Activated effector memory CD4-positive, alpha-beta T cell treated with anti-CD3 and anti-CD28 coated beads, Interleukin-2, amount 50 U/mL, for 16 hours (primary cell): ENCODE measurements at places on chromosomes 4 and X.

DNA sequence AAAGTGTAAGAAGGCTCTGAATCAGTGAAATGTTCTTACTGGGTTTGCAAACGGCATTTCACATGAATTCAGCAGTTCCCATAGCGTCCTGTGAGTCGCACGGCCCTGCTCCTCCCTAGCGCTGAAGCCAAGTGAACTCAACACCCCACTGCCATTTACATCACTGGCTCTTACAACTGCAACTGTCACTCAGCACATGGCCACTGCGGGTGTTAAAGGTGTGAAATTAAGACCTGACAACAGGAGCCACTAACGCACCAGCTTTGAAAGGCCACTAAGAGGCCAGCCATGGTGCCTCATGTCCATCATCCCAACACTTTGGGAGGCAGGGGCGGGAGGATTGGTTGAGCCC lies 31.7 kb downstream of the RNF212 start:
- DNase-seq = no peak

- no peak for DNase-seq
Measured at GRCh38 chr4:59518005-59518823, 1681.9 kb upstream of the ADGRL3 start.

- no peak for DNase-seq
Measured at GRCh38 chr4:166531703-166532102, 658.7 kb downstream of the TLL1 start.

- DNase-seq = no peak
Measured at GRCh38 chr4:178481564-178481963, 1039.3 kb upstream of the AGA start.

- DNase-seq = no peak
Measured at GRCh38 chrX:111375747-111376146, 36.2 kb downstream of the DCX start.

GRCh38 chrX:33156152-33156726 lies 55.1 kb downstream of the DMD start:
- DNase-seq = no peak

GRCh38 chrX:16469870-16470269 lies 180.1 kb upstream of the S100G start:
- no peak for DNase-seq

- no peak for DNase-seq
Measured at GRCh38 chrX:38847206-38847902, 46.1 kb downstream of the MID1IP1 start.

DNA sequence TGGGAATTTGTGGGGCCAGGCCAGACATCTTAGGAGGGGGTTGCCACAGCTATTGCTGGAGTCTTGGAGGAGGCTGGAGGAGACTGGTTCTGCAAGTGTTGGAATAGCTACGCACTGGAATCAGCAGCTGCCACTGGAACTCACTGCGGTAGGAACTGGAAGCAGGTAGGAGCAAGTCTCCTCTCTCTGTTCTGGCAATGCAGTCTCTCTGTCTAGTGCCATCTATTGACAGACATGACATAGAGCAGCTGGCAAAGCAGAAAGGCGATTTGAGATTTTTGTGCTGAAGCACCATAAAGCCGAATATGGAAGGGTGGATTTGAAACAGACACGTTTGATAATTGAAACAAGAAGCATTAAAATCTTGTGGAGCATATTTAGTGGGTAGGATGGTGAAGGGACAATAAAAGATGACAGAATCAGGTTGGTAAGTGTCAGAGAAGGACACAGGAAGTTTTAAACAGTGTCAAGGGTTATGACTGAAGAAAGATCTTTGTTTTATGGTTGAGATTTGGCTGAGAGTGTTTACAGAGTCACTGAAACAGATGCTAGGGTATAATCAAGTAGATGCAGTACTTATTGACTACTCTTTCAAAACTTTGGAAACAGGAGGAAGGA lies 23.5 kb upstream of the SYNPO2 start:
- no peak for DNase-seq

DNA sequence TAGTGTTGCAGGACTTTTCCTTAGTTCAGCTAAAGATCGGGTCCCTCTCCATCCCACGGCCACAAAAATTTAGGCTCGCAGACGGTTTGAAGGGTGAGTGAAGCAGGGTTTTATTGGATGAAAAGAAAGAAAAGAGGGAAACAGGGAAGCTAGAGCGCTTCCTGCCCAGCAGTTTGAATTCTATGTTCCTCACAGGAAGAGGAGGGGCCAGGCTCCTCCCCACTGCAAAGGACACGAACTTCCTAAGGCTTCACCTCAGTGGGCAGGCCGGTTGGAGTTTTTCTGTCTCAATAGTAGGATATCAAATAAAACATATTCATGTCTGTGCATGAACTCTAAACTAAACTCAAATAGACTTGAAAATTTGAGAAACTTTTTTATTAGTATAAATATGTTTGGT lies 27.4 kb downstream of the DAPP1 start:
- DNase-seq = no peak

DNA sequence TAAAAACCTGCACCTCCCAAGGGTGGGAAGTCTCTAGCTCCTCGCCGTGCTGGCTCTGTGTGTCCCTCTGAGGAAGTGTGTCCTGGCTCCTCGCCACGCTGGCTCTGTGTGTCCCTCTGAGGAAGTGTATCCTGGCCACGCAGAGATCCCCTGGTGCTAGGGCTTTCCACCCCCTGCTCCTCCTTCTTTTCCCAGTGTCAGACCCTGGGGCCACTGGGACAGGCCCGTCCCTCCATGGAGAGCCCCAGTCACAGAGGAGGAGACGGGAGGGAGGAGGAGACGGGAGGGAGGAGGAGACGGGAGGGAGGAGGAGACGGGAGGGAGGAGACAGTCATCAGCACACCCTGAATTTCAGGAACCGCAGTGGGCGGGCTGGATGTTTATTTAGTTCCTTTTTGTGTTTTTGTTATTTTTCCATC lies 53.8 kb upstream of the HGFAC start:
- DNase-seq = no peak

DNA sequence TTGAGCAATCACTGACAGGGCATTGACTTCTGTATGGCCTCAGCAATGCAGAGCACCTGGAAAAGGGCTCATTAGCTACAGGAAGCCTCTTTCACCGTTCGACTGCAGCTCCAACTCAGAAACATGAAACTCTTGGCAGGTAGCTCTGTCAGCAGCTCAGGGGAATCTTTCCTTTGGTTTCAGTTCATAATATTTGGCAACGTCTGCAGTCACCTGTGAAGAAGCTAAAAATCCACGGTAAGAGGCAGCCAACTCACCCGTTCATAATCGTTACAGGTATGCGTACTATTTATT lies 354.9 kb downstream of the CAMK2D start:
- DNase-seq = no peak

DNA sequence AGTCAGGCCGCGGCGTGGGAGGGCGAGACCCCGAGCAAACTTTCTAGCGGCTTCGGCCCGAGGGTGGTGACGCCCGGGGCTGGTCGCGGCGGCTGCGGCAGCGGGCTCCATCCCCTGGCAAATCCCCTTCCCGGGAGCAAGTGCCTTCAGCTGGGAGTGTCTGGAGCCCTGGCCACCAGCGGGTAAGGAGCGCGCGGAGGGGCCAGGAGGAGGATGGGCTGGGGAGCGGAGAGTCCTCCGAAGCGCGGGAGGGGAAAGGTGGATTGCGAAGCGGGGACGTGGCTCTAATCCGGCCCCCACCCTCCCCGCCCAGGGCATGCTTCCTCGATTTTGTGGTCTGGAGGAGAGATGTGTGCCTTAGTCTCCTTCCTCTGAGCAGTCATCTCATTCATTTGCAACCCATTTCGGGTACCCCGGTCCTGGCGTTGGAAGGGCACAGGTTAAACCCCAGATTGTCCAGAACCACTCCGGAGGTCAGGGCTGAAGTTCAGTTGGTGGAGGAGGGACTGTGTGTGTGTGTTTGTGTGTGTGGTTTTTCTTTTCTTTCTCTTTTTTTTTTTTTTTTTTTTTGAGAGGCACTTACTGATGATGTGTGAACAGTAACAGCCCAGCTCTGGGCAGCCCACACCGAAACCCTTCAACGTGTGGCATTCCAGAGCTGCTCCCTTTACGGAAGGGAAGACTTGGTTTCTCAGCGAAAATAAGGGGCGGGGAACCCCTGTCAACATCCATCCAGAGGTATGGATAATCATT lies 516 bp downstream of the SGMS2 start:
- no peak for DNase-seq

DNA sequence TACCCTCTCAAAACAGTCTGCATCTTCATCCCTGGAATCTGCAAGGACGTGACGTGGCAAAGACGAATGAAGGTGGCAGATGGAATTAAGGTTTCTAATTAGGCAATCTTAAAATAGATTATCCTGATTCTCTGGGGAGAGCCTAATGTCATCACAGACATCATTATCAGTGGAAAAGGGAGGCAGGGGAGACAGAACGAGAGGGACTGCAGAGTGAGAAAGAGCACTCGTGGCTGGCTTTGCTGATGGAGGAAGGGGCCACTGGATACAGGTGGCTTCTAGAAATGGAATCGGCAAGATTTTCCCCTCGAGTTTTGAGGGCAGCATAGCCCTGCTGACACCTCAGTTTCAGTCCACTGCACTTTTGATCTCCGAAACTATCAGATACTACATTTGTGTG lies 110.6 kb downstream of the ASMT start:
- no peak for DNase-seq

GRCh38 chr4:102143433-102143832 lies 201.8 kb downstream of the SLC39A8 start:
- DNase-seq = no peak

DNA sequence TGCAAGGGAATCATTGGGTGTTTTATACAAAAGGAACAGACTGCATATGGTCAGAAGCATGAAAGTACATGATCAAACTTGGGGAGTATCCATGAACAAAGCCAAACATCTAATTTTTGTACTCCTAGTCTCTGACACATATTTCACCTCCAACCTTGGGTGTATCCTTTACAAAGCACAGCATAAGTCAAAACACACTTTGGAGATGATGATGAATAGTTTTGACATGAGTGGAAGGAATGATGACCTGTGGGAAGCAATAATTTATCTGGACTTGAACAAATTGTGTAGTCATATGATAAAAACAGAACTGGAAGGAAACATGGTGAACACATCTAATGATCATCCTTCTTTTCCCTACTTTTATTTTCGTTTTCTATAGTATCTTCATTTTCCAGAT lies 108.7 kb upstream of the PLS3 start:
- no peak for DNase-seq

GRCh38 chr4:62449538-62449937 lies 1249.4 kb downstream of the ADGRL3 start:
- no peak for DNase-seq

- no peak for DNase-seq
Measured at GRCh38 chr4:139014371-139015268, 961 bp upstream of the NOCT start.

- DNase-seq = no peak
Measured at GRCh38 chrX:11311706-11312105, 18.5 kb downstream of the AMELX start.

GRCh38 chr4:8938623-8939022 lies 67.0 kb upstream of the HMX1 start:
- no peak for DNase-seq

DNA sequence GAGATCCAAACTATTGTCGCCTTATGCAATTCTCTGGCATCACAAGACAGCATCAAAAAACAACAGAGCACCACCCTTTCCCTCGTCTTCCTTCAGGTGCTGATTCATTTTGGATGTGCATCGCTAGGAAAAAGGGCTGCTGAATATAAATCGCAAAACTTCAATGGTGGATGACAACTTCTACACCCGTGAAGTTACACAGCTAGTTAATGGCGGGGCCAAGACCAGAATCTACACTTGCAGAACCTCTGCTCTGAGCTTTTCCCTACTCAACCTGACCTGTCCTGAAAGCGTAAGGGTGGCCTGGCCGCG lies 674 bp downstream of the GNPDA2 start:
- DNase-seq = no peak

DNA sequence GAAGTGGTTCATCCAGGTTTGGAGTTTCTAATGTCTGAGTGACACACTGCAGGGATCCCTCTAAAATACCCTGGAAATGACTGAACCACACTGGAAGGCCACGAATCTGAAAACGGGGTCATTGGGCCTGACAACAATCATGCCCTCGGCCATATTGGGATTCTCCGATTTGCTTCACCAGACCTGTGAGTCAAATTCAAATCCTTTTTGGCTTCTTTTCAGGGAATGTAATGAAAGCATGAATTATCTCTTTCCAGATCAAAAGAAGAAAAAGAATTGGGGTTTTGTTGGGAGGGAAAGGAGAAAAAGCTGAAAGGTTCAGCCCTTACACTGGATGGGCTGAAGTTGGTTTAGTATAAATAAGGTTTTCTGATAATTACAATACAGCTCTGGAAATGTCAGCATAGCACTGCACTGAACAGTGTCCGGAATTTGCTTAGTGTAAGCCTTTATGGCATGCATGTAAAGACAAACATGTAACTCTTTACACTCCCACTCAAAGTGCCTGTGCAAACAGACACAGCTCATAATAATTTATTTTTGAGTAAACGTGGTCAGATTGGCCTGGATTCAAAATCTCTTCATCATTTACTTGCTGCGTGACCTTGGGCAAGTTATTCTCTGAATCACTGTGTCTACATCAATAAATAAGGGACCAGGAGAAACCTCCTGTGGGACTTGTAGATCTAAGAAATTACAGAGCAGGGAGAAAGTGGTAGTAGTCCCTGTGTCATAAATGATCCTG lies 21.4 kb downstream of the CT47C1 start:
- no peak for DNase-seq

DNA sequence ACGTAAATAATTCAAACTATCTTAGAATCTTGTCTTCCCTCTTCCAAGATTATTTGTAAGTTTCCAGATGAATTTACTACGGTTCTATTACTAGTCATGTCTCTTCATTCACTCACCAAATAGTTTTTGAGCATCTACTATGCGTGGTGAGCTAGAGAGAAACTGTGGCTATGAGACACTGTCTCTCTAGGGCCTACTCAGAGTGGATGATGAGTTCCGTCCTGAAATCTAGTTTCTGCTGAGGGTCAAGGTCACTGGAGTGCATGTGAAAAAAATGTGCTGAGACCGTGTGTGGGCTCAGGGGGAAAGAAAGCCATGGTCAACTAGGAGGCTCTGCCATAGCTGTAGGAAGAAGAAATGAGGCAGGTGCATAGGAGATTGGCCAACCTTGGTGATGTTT lies 320.2 kb upstream of the GATB start:
- DNase-seq = no peak

DNA sequence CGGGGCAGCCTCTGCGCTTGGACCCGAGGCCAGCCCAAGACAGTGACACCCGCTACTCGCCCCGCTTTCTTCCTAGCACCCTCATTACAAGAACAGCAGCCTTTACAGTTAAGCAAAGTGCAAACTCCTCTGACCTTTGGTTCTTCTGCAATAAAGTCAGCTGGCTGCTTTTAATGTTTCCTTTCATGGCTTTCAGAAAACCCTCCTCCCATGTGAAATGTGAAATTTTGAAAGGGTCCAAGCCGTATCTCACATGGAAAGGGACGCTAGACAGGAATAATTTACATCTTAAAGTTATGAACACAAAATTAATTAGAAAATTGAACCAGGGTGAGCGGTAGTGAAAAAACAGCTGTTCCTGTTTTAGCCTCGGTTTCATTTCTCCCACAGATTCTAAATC lies 520.1 kb upstream of the FRG1 start:
- no peak for DNase-seq

DNA sequence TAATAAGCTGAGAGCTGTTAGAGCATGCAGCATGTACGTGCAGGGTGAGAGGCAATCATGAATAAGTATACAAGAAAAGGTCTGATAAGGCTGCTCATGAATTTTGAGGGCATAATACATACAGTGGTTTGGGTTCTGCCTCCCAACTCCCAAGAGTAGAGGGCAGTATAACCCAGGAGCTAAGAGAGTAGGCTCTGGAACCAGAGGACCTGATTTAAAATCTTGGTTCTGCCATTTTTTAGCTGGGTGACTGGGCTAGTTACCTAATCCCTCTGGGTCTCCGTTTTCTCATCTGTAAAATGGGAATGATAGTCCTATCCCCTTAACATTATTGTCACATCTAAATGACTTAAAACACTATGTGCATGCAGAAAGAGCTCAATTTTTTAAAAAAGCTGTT lies 85.3 kb downstream of the LNX1 start:
- DNase-seq = no peak
